ENCODE measurements at places on chromosomes 1 and 21.

DNA sequence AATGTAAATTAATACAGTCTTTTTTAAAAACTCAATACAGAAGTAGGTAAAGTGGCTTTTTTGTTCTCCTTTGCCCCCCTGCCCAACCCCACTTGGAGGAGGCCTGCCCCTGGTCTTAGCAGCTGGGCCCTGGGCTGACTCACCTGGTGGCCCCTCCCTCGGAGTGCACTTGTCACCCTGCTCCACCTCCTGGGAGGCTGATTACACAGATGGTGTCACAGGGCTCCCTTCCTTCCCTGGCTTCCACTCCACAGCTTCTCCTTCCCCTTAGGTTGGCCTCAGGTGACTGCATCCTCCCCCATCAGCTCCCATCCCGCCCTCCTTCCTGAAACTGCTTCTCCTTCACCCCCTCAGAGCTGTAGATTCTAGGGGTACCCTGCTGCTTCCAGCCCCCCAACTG lies 11.7 kb upstream of the CAPN9 start:
- DNase-seq = no peak

DNA sequence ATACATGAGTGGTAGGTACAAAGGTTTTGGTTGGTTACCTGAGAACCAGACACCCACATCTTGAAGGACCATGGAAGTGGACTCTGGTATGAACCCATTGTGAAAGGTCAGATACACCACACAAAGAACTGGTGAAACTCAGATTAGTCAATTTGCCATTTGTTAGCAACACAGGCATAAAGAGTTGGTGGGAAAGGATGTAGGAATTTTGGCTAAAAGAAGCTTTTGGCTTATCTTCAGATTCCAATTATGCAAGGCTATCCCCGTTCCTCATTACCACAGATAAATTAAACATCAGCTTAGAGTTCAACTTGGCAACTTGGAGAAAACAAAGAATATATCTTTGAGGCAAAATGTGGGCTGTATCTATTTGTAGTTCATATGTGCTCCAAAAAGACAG lies 87.0 kb upstream of the IRF2BP2 start:
- no peak for DNase-seq

GRCh38 chr1:88800382-88801051 lies 90.8 kb downstream of the GTF2B start:
- DNase-seq = peak; percentile 6

GRCh38 chr1:117389284-117389683 lies 22.0 kb downstream of the MAN1A2 start:
- no peak for DNase-seq

- DNase-seq = no peak
Measured at GRCh38 chr1:212622467-212622866, 13.9 kb downstream of the ATF3 start.

GRCh38 chr21:41703857-41704501 lies 62.9 kb downstream of the RIPK4 start:
- no peak for DNase-seq

DNA sequence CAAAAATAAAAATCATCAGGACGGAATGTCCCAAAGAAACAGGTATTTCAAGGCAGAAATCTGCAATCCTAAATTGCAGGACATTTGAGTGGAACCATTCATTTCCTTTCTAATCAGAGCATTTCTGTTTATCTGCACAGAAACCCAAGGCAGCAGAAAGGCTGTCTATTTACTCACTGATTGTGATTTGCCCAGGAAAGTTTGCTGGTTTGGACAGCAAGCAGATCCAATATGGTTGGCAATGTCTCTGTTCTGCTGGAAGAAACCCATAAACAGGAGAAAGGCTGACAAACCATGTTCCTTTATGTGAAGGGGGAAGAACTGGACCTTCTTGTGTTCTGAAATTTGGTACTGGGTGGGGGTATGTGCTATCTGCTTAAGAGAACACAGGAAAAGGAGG lies 120.1 kb downstream of the CLIC6 start:
- no peak for DNase-seq

- no peak for DNase-seq
Measured at GRCh38 chr1:218498056-218498938, 153.2 kb downstream of the TGFB2 start.

GRCh38 chr1:18583326-18583941 lies 47.2 kb upstream of the PAX7 start:
- DNase-seq = peak; percentile 13

DNA sequence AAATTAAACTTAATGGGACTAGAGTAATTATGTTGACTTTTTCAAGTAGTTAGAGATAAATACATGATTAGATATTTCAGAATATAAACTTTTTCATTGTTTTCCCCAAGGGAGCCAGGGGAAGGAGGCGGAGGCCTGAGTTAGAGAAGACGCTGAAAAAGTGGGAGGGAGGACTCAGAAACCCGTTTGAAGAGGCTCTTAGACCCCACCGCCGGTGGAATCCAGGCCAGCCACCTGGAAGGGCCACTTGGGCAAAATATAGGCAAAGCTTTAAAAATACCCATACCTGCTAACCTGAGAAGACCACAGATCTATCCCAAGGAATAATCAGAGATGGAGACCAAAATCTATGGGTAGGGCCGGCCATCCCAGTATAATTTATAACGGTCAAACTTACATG lies 242.6 kb downstream of the PTPRU start:
- no peak for DNase-seq

- no peak for DNase-seq
Measured at GRCh38 chr1:59431566-59432294, 134.8 kb downstream of the FGGY start.

GRCh38 chr1:155873860-155874259 lies 14.5 kb downstream of the SYT11 start:
- peak; percentile 35 for DNase-seq

- DNase-seq = no peak
Measured at GRCh38 chr1:38284953-38285352, 238.4 kb upstream of the POU3F1 start.

DNA sequence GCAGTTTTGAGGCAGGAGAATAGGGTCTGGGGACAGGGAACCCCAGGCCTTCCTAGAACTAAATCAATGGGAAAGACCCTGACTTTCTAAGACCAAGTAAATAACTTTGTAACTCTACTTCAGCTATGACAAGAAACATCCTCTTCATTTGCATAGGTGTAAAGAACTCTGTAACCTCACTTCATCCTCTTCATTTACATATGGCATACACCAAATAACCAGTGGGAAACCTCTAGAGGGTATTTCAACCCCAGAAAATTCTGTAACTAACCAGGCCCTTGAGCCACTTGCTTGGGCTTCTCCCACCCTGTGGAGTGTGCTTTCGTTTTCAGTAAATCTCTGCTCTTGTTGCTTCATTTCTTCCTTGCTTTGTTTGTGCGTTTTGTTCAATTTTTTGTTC lies 495.6 kb downstream of the SIPA1L2 start:
- DNase-seq = no peak

GRCh38 chr1:220999872-221000863 lies 120.9 kb downstream of the HLX start:
- no peak for DNase-seq

DNA sequence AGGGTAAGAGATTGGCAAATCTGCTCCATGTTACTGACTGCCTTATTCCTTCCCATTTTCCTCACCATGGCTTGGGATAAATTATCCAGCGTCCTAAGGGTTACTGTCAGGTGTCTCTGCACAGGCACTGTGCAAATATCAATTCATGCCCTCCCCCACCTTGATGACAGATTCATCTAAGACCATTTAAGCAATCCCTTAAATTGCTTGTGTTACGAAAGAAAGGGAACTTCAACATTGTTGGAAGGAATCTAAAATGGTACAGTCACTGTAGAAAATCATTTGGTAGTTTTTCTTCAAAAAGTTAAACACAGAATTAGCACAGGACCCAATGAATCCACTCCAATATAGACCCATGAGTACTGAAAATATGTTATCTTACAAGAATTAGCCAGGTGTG lies 17.6 kb upstream of the MTARC2 start:
- no peak for DNase-seq

- no peak for DNase-seq
Measured at GRCh38 chr1:75127916-75128717, 6.1 kb upstream of the LHX8 start.

- DNase-seq = no peak
Measured at GRCh38 chr1:234710936-234711724, 101.2 kb upstream of the IRF2BP2 start.

DNA sequence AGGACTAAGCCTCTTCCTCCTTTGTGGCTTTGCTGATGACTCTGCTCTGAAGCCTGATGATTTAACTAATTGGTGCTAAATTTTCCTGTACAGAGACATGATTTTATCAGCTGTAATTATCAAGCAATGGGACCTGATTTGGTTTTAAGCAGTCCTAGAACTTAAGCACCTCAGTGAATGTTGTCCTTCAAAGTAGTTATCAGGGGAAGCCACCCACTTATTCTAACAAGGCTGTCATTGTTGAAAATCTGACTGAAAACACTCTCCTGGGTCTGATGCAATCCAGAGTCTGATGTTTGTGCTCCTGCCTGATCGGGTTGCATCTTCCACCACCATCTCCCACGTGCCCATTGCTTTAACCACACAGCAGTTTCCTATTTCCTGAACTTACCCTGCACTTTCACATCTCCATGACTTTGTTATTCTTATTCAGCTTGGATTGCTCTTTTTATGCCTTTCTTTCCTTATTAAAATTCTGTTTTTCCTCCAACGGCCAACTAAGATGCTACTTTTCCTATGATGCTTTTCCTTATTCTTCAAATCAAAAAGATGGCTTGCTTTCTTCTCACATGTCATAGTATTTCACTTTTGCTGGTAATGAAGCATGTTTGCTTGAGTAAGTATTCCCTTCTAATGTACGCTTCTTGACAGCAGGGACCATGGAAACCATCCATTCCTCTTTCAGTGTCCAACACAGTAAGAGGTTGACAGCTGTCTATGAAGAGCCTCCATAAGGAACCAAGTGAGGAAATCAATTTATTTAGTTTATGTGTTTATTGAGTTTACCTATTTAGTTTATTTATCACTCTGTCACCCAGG lies 55.0 kb downstream of the S1PR1 start:
- DNase-seq = peak; percentile 87

DNA sequence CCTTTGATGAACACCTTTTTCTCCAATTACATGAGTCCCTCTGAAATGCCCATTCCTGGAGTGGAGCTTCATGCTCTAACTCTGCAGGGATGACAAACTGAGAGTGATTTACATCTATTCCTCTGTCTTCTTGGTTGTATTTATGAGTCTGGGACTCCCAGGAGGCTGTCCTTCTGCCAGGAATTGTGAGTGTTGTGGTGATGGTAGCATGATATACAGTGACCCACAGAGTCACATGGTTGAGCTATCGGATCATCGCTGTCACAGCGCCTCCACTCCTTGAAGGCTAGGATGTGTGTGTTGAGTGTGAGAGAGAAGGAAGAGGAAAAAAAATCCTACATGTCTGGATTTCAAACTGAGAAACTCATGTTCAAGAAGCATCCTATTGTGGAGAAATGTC lies 163.4 kb upstream of the CACNA1E start:
- DNase-seq = no peak

- no peak for DNase-seq
Measured at GRCh38 chr1:3035563-3036446, 14.5 kb downstream of the ACTRT2 start.

DNA sequence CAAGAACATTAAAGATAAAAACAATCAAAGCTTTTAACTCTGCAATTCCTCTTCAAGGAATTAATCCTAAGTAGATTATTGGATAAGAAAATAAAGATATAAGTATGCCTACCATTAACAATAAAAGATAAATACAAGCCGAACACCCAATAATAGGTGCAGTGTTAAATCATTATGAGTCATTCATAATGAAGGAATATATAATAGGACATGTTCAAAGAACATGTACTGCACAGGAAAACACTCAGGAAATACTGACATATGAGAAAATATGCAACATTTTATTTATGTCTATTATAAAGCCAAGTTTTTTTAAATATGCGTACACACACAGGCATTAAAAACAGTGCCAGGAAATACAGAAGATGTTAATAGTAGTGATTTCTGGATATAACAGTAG lies 11.1 kb upstream of the EXO1 start:
- no peak for DNase-seq

DNA sequence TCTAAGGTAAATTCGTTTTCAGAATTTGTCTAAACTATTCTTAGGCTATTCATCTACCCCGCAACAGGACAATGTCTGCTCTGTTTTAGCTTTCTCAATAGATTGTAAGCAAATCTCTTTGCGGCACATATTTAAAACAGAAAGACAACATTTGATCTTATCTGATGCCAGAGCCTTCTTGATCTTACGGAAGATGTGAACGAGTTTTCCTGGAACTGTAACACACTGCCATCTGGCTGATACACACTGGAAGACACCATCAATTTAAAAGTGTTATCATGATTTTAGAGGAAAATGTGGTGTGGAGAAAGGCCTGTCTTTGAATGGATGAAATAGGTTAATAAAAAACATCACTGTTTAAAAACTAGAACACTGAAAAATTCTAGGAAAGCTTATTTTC lies 36.1 kb downstream of the COA6 start:
- DNase-seq = no peak

- no peak for DNase-seq
Measured at GRCh38 chr21:28953247-28953646, 39.4 kb downstream of the LTN1 start.

- no peak for DNase-seq
Measured at GRCh38 chr1:208112401-208112800, 131.8 kb downstream of the PLXNA2 start.

- peak; percentile 80 for DNase-seq
Measured at GRCh38 chr21:45427331-45428271, 22.6 kb downstream of the COL18A1 start.

DNA sequence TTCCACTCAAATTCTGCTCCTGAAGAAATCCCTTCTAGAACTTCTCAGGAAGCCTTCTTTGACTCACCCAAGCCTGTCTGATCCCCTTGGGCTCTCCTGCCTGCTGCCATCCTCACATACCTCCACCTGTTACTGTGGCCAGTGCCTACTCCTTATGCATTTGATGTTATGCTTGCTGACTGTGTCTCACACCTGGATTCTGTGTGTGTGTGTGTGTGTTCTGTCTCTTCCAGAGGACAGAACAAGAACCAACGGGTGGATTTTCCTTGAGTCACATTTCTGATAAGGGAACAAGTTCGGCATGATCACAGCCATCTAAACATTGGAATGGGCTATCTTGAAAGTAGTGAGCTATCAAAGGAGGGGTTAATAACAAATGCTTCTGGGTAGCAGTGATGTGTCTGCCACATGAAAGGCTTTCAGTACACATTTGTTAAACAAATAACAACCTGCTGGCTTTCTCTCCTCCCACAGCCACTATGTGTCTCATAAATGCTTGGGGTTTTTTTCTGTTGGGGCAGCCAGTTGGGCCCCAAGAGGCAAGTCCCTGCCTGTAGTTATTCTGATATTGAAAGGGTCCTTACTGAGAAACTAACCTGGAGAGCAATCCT lies 8.9 kb upstream of the GPR37L1 start:
- no peak for DNase-seq

GRCh38 chr1:198493329-198493728 lies 47.2 kb downstream of the ATP6V1G3 start:
- no peak for DNase-seq

DNA sequence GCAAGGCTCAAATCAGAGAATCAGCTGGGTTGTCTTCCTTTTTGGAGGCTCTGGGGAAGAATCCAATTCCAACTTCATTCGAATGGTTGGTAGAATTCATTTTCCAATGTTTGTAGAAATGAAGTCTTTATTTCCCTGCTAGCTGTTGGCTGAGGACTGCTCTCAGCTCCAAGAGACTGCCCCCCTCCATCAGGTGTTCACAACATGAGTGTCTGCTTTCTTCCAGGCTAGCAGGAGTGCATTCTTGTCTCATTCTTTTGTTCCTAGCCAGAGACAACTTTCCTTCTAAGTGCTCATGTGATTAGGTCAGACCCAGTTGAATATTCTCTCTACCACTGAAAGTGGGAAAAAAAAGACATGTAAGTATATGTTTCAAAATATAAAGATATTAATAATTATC lies 95.2 kb downstream of the HLX start:
- no peak for DNase-seq

All from stromal cell of bone marrow (primary cell).